ENCODE measurements at places on chromosomes 12 and 14.

- no peaks in the 10 kb centered on the region for H3K36me3 ChIP-seq
- H3K4me1 ChIP-seq, result no peaks in the 10 kb centered on the region
- no peak for DNase-seq
These were observed 1013.6 kb downstream of the FLRT2 start for GRCh38 chr14:86543521-86543920.

DNA sequence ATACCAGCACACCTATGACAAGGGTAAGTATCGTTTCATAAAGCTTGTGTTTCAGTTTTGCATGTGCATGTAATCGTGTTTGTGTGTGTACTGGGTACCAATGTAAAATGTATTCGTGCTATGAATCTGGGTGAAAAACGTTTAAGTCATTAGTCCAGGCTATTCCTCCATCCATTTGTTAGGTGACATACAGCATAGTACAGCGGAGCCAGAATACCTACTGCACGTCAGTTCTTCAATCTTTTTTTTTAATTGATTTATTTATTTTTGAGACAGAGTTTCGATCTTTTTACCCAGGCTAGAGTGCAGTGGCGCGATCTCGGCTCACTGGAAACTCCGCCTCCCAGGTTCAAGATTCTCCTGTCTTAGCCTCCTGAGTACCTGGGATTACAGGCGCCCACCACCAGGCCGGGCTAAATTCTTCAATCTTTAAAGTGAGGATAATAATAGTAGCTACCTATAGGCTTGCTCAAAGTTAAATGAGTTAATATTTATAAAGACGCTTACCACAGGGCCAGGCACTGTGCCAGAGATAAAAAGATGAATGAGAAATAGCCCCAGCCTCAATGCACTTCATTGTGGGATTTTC is 661 bp upstream of the RPS26 start:
- no peaks in the 10 kb centered on the region for H3K27me3 ChIP-seq
- H3K36me3 ChIP-seq, result peaks cover 23% of the 10 kb centered on the region
- H3K27ac ChIP-seq, result peak overlapping the region; percentile 86
- H3K4me3 ChIP-seq, result peak overlapping the region; percentile 83

- H3K36me3 ChIP-seq, result no peaks in the 10 kb centered on the region
- DNase-seq, result no peak
- H3K4me1 ChIP-seq, result peaks cover 21% of the 10 kb centered on the region
- H3K27me3 ChIP-seq, result no peaks in the 10 kb centered on the region
- no peak overlapping the region for H3K4me3 ChIP-seq
These were observed 36.8 kb downstream of the ZFP36L1 start for GRCh38 chr14:68756000-68756481.

DNA sequence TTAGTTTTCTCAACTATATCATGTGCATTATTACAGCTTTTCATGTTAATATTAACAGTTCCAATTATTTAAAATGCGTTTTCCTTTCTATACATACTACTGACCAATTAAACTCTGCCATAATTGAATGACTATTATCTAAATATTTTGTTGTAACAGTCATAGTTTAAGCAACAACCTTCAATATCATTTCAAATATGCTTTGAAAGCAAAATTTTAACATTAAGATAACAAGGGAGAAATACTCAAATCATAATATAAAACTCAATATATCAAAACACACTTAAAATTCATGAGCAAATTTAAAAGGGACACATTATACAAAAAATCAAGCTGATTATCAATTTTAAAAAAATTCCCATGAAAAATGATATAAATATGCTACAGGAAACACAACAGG is 40.5 kb downstream of the COCH start:
- no peak overlapping the region for H3K27ac ChIP-seq
- no peaks in the 10 kb centered on the region for H3K27me3 ChIP-seq
- no peak overlapping the region for H3K4me3 ChIP-seq
- H3K4me1 ChIP-seq, result no peaks in the 10 kb centered on the region
- DNase-seq, result no peak
- H3K36me3 ChIP-seq, result peaks cover 18% of the 10 kb centered on the region

DNA sequence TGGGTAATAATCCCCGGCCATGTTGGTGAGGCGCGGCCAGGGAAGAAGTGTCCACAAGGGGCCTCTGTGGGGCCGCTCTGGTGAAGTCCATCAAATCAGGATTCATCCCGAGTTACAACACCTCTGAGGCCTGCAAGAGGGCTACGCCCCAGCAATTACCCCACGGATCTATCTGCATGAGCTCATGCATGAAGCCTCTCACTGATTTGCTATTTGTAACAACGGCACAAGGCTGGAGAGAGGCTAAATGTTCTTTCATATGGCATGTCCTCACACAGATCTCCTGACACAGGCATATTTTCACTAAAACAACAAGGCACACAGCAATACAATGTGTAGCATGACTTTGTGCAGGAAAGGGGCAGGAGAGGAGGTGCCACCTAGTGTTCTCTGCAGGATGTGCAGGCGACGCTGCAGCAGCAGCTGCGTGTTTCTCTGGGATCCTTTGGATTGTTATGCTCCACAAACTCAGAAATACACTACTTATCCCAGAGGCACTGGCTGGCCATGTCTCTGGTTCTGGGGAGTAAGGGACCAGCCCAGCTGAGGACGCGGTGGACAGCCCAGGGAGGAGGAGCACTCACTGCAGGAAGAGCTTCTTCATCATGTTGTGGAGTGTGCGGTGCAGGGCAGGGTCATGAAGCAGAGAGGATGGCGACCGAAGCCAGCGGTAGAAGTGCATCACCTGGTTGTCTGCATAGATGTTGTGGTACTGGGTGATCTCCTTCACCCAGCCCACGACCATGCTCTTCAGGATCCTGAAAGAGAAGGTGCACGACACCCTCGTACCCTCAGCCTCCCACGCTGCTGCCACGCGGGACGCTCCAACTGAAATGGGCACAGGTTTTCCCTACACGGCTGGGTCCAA is 20.2 kb downstream of the P2RX2 start:
- no peaks in the 10 kb centered on the region for H3K27me3 ChIP-seq
- H3K36me3 ChIP-seq, result peaks cover 36% of the 10 kb centered on the region
- peaks cover 5% of the 10 kb centered on the region for H3K4me1 ChIP-seq
- H3K4me3 ChIP-seq, result no peak overlapping the region

GRCh38 chr12:31728289-31728916 is 418 bp downstream of the AMN1 start:
- H3K4me3 ChIP-seq, result peak overlapping the region; percentile 77
- DNase-seq, result no peak

DNA sequence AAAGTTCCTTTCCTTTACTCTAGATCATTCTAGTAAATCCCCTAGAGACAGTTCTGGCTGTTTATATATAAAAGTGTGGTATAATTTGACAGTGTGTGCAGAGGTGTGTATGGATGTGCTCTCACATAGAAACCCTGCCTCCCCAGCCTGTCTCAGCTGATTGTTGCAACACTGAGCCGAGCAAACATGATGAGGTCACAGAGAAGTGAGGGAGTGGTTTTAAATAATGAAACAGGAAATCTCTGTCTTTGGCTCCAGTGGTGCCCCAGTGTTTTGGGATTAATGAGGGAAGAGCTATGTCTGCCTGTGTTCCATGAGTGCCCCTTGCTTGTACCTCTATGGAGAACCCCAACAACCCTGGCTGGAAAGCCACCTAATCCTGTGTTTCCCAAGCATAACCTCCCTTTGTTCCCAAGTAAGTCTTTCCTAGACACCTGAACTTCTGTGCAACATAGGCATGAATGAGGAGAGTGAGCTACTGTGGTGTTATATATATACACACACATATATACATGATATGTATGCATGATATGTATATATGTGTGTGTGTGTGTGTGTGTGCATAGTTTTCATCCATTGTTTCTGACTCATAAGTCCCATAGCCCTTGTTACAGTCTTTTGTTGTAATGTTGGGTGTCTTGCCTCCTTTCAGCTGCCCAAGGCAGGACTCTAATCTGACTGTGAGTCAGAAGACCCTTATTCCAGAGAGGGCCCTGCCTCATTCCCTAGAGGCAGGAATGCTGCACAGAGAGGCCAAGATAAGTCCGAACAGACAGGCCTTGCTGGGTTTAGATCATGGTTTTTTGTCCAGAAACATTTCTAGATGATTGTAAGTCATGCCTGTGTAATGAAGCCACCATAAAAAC is 18.0 kb downstream of the TRAF3 start:
- no peak overlapping the region for H3K4me3 ChIP-seq
- H3K4me1 ChIP-seq, result peaks cover 13% of the 10 kb centered on the region
- H3K27ac ChIP-seq, result no peak overlapping the region
- H3K27me3 ChIP-seq, result no peaks in the 10 kb centered on the region

GRCh38 chr12:5318874-5319273 is 113.0 kb upstream of the NTF3 start:
- H3K27ac ChIP-seq, result no peak overlapping the region
- H3K36me3 ChIP-seq, result no peaks in the 10 kb centered on the region
- H3K4me3 ChIP-seq, result no peak overlapping the region
- no peaks in the 10 kb centered on the region for H3K4me1 ChIP-seq

GRCh38 chr12:32030676-32031075 is 71.5 kb downstream of the RESF1 start:
- no peaks in the 10 kb centered on the region for H3K36me3 ChIP-seq
- no peak overlapping the region for H3K27ac ChIP-seq
- no peak for DNase-seq
- H3K27me3 ChIP-seq, result no peaks in the 10 kb centered on the region
- no peak overlapping the region for H3K4me3 ChIP-seq
- H3K4me1 ChIP-seq, result peaks cover 4% of the 10 kb centered on the region

DNA sequence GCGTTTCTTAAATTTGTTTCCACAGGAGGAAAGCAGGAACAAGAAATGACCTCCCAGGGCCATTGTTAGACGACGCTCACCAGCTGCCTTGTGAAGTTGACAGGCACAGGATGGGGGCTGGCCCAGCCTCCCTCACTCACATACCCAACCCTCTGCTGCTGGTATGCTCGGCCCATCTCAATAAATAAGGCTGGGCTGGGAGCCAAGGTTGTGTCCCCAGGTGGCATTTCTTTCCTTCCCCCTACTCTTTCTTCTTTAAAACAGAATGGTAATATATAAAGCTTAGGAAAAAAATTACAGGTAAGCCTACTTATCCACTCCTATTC is 93.0 kb downstream of the ACTN1 start:
- H3K27me3 ChIP-seq, result no peaks in the 10 kb centered on the region
- H3K4me3 ChIP-seq, result no peak overlapping the region
- no peak overlapping the region for H3K27ac ChIP-seq
- no peaks in the 10 kb centered on the region for H3K36me3 ChIP-seq

- H3K4me3 ChIP-seq, result no peak overlapping the region
- no peaks in the 10 kb centered on the region for H3K27me3 ChIP-seq
- no peak for DNase-seq
- peak overlapping the region; percentile 31 for H3K27ac ChIP-seq
These were observed 338.6 kb downstream of the PCNX1 start for GRCh38 chr14:71245659-71246361.

- peak overlapping the region; percentile 27 for H3K27ac ChIP-seq
- peaks cover 11% of the 10 kb centered on the region for H3K4me1 ChIP-seq
- H3K36me3 ChIP-seq, result no peaks in the 10 kb centered on the region
- H3K4me3 ChIP-seq, result no peak overlapping the region
These were observed 64.6 kb upstream of the ACTN1 start for GRCh38 chr14:69043596-69044260.

DNA sequence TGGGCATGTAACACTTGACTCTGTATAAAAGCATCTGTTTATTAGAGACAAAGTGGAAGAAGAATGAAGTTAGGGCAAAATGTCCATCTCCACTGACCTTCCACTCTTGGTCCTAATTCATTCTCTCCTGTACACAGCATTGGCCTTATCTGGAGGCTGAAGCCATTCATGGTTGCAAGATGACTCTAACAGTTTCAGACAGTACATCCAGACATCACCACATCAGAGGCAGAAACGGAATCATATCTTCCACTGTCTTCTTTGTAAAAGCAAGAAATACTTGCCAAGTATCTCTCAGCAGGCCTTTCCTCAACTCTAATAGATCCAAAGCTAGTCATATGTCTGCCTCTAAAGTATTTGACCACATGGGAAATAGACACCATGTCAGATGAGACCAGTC is 41.1 kb downstream of the PTHLH start:
- no peak for DNase-seq
- H3K36me3 ChIP-seq, result no peaks in the 10 kb centered on the region
- no peak overlapping the region for H3K4me3 ChIP-seq
- H3K27ac ChIP-seq, result no peak overlapping the region

DNA sequence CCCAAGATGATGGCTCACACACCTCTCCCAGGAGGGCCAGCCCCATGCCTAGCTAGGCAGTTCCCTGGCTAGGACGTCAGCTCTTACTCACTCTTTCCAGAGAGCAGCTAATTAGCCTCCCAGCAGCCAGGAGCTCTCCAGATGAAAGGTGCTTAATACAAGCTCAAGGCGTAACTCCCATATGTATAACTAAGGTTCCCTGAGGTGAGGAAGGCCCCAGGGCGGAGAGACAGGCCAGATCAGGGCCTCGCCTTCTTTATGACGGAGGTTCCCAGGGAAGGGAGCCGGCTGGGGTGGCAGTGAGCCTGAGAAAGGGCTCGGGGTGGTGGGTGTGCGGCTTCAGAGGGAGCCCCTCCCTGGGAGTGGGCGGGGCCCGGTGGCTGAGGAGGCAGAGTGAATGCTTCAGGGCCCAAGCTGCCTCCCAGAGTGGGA is 26.4 kb upstream of the ZFP36L1 start:
- H3K4me3 ChIP-seq, result no peak overlapping the region
- peaks cover 65% of the 10 kb centered on the region for H3K4me1 ChIP-seq
- H3K36me3 ChIP-seq, result no peaks in the 10 kb centered on the region
- H3K27ac ChIP-seq, result no peak overlapping the region

DNA sequence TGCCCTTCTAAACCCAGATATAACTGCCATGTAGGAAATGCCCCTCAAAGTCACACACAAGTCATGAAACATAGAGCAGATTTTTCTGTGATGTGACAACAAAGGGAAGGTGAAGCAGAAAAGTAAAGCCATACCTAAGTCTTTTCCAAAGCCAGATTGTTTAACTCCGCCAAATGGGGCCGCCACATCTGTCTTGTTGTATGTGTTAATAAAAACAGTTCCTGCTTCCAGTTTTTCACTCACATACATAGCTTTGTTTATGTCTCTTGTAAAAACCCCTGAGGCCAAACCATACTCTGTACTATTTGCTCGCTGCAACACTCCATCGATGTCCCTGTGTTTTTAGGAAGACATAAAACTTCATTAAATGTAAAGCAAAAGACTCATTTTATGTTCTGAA is 40.3 kb downstream of the NOPCHAP1 start:
- H3K36me3 ChIP-seq, result no peaks in the 10 kb centered on the region
- no peak for DNase-seq
- no peak overlapping the region for H3K4me3 ChIP-seq
- H3K27me3 ChIP-seq, result no peaks in the 10 kb centered on the region
- no peak overlapping the region for H3K27ac ChIP-seq
- H3K4me1 ChIP-seq, result no peaks in the 10 kb centered on the region

DNA sequence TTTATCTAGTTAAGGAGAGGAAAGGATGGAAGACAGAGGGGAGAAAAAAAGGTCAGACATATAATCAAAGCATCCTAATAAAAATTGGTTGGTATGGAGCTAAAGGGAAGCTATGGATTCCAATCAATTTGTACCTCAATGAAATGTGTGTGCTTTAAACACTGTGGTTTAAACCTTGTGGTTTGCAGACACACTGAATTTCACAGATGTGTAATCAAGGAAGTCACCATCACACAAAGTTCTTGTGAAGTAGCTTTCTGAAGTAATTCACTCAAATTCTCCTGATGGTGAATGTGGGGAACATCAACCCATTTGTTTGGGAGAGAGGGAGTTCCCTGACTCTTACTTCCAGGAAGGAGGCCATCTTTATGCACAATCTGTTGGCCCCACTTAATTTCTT is 243.3 kb upstream of the KRR1 start:
- no peak overlapping the region for H3K4me3 ChIP-seq
- H3K27me3 ChIP-seq, result no peaks in the 10 kb centered on the region
- H3K4me1 ChIP-seq, result no peaks in the 10 kb centered on the region
- H3K36me3 ChIP-seq, result no peaks in the 10 kb centered on the region
- no peak for DNase-seq

Measured in natural killer cell (primary cell).